ENCODE measurements at places on chromosomes 7 and 10.

DNA sequence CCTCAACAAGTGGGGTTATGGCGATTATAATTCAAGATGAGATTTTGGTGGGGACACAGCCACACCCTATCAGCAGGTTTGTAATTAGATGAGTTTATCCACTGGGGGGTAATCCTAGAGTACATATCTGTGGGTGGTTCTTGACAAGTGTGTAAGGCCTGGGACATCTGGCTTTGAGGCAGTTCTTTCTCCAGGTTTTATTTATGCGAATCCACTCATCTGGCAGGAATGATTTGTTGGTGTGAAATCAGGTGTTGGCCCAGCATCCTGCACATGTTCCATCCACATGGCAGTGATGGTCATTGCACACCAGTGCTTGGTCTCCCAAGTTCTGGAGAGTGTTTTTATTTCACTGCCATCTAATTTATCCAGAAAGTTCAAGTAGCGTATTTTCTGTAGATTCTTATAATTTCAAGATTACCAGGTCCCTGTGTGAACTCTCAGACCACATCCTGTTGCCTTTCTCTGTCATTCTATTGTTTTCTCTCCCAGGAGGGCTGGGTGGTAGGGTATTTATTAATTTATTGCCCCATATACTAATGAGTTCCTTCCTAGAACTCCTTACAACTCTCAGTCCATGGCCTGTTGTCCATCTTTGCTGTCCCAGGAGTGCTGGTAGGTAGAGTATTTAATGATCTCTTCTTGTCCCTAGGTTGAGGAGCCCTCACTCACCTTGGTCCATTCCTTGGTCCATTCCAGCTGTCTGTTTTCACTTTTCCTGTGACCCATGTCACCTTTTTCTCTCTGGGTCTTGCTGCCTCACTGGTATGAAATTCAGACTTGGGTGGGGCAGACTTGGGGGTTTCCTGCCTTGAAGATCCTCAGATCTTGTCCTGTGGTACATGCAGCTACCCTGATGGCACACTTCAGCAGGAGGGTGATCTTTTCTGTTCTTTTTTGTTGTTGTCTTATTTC, 10.4 kb downstream of the RALA start:
- no peak for DNase-seq

DNA sequence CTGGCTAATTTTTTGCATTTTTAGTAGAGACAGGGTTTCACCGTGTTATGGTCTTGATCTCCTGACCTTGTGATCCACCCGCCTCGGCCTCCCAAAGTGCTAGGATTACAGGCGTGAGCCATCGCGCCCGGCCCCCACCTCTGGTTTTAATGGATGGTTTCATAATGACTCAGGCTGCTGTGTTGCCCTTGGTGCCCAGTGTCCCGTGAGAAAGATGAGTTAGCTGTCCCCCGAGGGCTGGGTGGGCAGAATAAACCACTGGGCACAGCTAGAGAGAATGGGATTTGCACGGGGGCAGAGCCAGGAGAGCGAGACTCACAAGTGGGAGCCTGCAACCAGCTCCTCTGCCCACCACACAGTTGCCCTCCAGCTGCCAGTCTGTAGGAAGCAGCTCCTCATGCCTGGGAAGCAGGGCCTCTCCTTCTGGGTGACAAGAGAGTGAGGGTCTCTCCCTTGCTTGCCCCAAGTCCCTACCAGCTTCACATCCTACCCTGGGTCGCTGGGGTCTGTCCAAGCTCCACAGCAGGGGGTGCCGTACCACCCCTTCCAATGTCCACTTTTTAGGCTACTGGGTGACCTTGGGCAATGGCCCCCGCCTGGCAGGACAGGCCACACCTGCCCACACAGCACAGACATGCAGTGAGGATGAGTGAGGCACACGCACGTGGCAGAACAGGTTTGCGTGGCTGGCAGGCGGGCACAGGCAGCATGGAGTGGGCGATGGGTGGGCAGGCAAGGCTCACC, 16.1 kb upstream of the NDST2 start:
- DNase-seq: no peak

DNA sequence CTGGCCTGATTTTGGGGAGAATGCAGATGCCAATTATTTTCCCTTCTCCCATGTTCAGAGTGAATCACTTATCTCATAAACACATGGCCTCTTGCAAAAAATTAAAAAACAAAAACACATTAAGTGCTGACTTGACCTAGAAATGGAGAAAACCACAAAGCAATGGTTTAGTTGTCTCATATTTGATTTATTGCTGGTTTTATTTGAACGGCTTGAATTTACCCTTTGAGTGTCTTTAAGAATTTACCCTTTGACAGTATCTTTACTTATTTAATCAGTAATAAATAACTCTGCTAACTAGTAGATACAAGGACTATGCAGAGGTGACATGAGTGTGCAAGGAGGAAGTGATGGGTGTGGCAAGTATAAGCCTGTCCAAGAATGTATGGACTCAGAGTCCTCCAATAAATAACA, 68.1 kb upstream of the GSDME start:
- DNase-seq: no peak

DNA sequence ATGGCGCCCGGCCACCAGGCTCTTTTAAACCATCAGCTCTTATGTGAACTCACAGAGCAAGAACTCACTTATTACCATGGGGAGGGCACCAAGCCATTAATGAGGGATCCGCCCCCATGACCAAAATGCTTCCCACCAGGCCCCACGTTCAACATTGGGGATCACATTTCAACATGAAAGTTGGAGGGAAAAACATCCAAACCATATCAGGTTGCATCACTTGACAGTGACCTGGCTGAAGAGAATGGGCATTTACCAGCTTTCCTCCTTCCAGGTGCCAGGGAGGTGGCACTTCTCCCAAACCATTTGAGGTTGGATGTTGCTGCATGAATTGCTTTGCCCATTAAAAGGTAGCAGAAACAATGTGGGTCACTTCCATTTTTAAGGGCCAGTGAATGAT, 115.6 kb upstream of the TNS3 start:
- no peak for DNase-seq

- DNase-seq: no peak
These were observed 125.8 kb downstream of the RAB11FIP2 start for GRCh38 chr10:117920956-117921355.

GRCh38 chr10:89837165-89838043, 136.0 kb downstream of the KIF20B start:
- peak; percentile 20 for DNase-seq

DNA sequence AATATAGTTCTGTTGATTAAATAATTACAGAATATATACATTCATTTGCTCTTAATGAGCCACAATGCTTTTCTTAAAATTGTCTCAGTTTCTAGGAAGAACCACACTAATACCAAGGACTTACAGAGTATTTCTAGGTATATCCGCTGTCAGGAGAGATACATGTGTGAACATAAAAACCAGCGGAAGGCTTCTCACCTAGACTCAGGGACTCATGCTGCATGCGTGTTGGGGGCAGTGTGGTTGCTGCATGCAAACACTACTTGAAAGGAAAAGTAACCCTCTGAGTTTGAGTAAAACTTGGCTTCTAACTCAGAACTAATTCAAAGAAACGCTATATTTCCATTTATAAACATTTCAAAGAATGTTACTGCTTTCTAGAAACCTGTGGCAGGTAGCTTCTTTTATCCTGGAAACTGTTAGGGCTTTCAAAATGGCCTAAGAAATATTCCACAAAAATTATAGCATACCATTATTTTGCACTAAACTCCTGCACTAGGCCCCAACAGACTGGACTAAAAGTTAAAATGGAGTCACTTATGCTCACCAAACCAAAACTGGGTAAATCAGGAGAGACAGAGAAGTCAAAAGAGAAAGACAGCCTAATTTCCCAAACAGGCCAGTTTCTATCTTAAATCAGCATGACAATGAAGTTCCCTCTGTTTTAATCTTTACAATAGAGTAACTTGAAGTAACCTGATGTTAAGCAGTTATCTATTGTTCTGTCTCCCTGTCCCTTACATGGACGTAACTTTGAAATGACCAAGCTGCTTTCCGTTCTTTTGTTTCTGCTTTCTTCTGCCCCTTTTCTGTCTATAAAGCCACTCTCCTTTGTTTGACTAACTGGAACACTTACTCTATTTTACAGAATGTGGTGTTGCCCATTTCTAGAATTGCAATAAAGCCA, 95.2 kb upstream of the FAM133B start:
- no peak for DNase-seq

GRCh38 chr10:93865794-93866425, 27.9 kb upstream of the SLC35G1 start:
- no peak for DNase-seq

DNA sequence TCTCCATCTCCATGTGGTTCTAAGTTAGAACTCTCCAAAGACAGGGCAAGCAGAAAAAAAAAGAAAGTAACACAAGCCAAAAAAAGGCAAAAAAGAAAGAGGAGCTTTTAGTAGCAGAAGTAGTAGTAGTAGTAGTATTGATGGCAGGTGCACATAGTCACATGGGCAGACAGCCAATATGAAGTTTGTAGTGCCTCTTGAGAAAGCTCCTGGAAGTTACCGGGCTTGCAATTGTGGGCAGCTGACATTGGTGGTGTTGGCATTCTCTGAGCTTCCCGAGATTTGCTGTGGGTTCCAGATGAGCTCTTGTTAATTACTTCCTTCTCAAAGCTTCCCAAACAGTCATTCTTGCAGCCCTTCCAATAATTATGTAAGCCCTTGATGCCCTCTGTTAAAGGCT, 1128.5 kb downstream of the TYW1 start:
- DNase-seq: no peak

DNA sequence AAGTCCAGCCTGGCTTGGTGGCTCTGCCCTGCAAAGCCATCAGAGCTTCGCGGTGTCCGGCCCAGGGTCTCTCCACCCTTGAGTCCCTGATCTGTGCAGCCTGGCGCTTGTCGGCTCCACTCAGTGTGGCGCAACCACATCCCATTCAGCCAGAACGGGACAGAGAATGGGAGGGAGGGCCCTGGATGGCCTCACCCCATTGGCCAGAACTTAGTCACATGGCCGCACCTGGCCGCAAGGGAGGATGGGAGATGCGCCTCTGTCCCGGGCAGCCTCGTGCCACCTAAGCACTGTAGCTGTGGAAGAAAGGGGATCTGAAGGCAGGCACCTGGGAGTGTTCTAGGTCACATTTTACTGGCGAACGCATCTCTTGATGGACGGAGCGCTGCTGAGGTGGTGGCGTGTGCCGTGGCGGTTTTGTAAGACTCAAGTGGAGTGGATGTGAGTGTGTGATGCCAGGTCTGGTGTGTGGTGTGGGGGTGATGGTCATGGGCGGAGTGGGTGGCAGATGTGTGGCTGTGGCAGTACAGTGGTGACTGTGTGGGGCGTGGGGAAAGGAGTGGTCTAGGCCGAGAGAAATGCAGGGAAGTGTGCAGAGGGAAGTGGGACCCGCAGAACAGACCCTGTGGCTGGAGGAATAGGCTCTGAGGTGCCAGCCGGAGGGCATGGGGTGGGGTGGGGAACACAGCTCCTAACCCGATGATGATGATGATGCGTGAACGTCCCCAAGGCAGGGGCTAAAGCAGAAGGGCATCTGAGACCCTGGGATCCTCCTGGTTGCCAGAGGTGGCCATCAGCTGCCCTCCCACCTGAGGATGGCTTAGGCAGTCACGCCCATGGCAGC, 19.0 kb downstream of the CLEC2L start:
- DNase-seq: no peak

DNA sequence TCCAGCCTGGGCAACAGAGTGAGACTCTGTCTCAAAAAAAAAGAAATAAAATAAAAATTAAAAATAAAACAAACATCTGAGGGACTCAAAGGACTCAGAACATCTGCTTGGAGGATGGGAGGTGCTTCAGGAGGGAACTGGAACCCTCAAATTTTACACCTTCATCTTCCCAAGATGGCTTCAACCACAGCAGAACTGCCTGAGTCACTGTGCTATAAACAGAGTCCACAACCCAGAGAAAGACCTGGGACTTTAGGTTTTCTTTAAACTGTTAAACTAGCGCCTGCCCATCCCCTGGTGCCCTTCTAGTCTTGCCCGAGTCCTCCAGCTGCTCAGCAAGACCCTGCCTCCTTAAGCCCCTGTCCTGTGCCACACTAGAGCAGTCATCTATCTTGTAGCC, 40.8 kb downstream of the RGS10 start:
- no peak for DNase-seq

GRCh38 chr7:43693687-43694398, 35.5 kb downstream of the COA1 start:
- DNase-seq: no peak

GRCh38 chr10:77311186-77311585, 326.4 kb downstream of the KCNMA1 start:
- DNase-seq: no peak

DNA sequence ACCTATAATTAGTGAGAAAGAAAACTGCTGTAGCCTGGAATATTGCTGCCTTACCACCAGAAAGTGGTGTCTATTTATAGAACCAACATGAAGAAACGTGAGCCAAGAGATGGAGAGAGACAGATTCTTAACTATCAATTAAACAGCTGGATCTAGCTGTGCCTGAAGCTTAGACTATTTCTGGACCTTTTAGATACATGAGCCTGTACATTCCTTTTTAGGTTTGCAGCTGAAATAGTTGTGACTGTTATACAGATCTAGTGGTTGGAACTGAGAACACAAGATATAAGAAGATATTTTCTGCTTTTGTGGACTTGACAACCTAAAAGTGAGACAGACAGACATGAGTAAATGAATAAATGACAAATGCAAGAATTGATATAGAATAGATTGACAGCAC, 73.4 kb downstream of the CDK14 start:
- DNase-seq: no peak

GRCh38 chr7:84997626-84998025, 189.2 kb downstream of the SEMA3D start:
- DNase-seq: no peak

DNA sequence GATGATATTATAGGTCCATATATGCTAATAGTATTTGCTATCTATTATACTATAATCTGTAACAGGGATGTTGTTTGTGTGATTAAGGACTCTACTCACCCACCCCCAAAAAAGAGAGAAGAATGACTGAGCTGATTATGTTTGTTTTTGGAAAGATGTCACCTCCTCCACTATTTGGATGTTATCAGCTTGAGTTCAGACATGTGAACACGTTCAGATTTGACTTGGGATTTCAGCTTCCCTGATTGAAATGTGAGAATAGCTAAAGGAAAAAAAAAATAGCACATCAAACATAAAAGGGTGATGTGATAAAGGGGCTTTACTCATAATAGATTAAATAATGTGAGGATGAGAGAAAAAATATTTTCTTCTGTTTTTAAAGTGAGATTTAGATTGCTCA, 81.2 kb downstream of the VTI1A start:
- DNase-seq: no peak

DNA sequence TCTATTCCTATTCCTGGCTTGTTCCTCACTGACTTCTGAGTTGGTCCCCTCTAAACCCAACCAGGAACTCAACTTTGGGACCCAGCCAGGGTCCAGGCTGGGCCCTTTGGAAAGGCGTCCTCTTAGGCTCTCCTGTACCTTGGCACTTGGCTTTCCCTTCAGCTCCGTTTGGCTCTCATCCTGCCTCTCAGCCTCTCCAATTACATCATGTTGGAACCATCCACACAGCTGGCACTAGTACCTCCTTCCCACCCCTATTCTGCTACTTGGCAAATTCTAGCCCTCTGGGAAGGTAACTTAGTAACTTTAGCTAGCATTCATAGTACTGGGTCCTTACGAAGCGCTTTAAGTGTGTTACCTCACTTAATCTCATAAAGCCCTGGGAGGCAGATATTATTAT, 205.3 kb upstream of the HABP2 start:
- no peak for DNase-seq

- no peak for DNase-seq
These were observed 5.2 kb upstream of the BTBD16 start for GRCh38 chr10:122265896-122266295.
